T-helper 1 cell (primary cell): ENCODE measurements at places on chromosomes 1 and 21.

DNA sequence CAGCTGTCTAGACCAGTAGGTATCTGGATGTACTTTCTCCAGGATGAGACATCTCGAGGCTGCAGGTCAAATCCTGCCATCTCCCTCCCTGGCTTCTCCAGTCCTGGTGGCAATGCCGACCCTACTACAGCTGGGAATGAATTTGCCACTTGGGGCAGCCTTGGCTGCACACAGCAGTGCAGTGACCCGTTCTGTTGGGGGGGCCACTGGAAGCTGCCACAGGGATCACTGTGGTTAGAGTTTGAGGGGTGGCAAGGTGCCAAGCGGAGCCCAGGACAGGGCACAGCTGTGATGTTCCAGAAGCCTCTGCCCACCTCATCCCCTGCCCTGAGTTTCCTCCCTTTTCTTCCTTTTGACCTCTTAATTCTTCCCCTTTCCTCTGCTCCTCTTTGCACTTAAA lies 17.1 kb downstream of the COL6A2 start:
- DNase-seq, result no peak

- no peak for DNase-seq
These were observed 131.6 kb downstream of the NAV1 start for GRCh38 chr1:201670517-201670916.

DNA sequence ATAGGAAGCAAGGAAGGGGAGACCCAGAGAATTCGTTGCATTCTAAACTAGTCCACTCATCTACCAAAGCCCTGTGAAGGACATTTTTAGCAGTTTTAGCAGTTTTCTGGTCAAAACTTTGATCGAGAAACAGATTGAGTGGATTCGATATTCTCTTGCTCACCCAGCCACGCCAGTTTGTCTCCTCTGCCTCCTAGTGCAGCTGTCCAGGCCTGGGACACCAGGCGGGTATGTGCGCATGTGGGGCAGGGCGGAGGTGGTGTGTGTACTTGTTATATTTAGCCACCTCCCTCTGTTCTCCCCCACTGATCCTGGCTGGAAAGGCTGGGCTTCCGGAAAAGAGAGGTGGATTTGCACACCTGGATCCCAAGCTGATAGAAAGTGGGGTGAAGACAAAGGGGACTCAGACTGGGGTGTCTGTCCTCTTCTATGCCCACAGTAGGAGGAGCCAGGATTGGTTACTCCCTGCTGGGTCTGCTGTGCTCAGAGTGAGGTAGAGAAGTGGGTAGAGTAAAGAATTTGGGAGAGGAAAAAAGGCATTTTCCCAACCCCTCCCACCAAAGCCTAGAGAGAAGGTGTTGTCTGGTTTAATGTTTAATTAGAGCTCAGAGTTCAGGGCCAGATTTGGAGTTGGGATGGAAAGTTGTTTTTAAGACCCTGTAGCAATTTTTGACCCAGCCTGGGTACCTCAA lies 3.8 kb downstream of the LMNA start:
- no peak for DNase-seq

GRCh38 chr21:39837861-39838359 lies 29.3 kb upstream of the PCP4 start:
- DNase-seq, result no peak

- no peak for DNase-seq
These were observed 5.5 kb downstream of the C1QB start for GRCh38 chr1:22658385-22659163.

GRCh38 chr1:190373705-190374336 lies 103.8 kb downstream of the BRINP3 start:
- DNase-seq, result no peak

DNA sequence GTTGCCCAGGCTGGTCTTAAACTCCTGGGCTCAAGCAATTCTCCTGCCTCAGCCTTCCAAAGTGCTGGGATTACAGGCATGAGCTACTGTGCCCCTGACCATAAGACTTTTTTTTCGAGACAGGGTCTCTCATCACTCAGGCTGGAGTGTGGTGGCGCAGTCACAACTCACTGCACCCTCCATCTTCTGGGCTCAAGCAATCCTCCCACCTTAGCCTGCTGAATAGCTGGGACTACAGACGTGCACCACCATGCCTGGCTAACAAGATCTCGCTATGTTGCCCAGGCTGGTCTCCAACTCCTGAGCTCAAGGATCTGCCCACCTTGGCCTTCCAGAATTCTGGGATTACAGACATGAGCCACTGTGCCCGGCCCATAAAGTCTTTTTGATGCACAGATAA lies 1.9 kb downstream of the C1orf56 start:
- no peak for DNase-seq

DNA sequence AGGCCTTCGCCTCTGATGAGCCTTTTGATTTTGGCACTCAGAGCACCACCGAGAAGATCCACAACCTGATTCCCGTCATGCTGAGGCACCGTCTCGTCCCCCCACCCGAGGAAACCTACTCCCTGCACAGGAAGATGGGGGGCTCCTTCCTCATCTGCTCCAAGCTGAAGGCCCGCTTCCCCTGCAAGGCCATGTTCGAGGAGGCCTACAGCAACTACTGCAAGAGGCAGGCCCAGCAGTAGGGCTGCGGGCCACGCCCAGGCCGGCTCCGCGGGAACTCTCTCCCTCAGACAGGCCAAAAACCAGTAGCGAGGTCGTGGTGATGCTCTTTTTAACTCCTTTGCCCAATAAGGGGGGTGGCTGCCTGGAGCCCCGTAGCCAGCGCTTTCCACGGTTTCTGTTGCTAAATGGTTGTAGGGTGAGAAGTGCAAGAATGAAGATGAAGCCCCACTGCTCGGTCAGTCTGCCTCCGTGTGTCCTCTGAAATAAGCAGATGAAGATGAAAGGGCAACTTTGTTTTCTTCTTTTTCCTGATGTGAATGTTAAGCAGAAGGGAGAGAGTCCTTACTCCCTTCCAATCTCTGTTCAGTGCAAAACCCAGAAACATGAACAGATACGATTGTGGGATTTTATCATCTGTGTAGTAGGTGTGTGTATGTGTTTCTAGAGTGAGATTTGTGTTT lies 46.5 kb downstream of the COQ8A start:
- no peak for DNase-seq

GRCh38 chr1:86345042-86345441 lies 51.1 kb downstream of the ODF2L start:
- no peak for DNase-seq

GRCh38 chr1:56867491-56867890 lies 12.9 kb downstream of the C8A start:
- DNase-seq, result no peak

- no peak for DNase-seq
These were observed 1.9 kb downstream of the PLA2G2F start for GRCh38 chr1:20141001-20141400.

DNA sequence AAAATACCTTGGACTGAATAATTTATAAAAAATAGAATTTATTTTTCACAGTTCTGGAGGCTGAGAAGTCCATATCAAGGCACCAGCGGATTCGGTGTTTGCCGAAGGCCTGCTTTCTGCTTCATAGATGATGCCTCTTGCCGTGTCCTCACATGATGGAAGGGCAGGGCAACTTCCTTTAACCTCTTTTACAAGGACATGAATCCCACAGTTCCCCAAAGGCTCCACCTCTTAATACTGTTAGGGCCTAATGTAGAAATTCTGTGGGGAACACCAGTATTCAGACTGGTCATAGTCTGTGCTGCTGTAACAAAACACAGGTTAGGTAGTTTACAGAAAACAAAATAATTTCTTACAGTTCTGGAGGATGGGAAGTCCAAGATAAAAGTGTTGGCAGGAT lies 25.9 kb downstream of the DYRK1A start:
- no peak for DNase-seq

DNA sequence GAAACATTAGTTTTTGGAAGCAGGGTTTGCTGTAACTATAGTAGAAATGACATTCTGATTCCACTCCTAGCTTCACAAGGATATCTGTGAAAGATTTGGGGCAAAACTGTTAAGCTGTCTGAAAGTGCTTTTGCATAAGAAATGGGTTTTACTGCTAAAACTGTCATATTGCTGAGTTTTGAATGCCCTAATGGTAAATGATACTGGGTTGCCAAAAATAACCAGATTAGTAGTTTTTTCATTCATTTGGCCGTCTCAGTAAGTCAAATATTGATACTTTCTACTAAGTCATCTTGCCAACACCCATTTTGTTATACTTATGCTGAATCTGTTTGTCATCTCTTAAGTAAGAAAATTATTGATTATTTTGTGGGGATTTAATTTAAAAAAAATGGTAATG lies 399 bp upstream of the PTPRC start:
- DNase-seq, result no peak

- DNase-seq, result no peak
These were observed 78.4 kb downstream of the KCND3 start for GRCh38 chr1:111911061-111911460.

- DNase-seq, result no peak
These were observed 57.2 kb downstream of the EYA3 start for GRCh38 chr1:28031173-28031572.

- no peak for DNase-seq
These were observed 254.2 kb downstream of the GPR52 start for GRCh38 chr1:174702011-174702410.

DNA sequence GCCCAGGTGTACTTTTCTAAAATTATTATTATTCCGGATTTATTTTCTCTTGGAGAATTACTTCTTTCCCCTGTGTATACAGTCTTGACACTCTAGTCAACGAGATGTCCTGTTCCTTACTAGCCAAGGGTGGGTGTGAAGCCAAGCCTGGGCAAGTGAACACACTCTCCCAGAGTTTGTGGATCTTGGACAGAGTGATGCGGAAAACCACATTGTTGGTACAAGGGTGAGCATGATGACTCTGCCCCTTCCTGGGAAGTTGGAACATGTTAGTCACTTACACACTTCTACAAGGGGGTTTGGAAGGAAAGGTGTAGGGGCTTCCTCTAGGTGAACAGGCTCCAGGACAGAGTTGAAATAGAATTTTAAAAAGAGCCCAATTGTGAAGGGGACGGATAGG lies 20.0 kb upstream of the RD3 start:
- DNase-seq, result no peak

DNA sequence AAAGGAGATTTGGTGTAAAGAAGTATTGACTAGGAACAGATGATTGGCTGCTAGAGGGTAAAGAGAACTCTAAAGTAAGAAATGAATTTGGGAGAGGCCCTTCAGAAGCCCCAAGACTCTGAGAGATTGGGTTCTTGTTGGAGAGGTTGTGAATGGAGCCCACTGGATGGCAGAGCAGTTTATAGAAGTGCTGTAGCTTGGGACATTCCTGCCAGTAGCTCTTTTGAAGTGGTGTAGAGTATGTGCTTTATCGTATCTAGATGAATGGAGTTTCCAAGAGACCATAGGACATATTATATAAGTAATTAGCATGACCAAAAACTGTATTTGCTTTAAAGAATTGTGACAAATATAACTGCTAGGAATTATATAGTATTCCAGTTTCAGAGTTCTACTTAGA lies 21.3 kb downstream of the USP25 start:
- DNase-seq, result no peak

- no peak for DNase-seq
These were observed 136.5 kb downstream of the RERE start for GRCh38 chr1:8680664-8681650.

- no peak for DNase-seq
These were observed 65.3 kb downstream of the CAMTA1 start for GRCh38 chr1:6850537-6850936.

DNA sequence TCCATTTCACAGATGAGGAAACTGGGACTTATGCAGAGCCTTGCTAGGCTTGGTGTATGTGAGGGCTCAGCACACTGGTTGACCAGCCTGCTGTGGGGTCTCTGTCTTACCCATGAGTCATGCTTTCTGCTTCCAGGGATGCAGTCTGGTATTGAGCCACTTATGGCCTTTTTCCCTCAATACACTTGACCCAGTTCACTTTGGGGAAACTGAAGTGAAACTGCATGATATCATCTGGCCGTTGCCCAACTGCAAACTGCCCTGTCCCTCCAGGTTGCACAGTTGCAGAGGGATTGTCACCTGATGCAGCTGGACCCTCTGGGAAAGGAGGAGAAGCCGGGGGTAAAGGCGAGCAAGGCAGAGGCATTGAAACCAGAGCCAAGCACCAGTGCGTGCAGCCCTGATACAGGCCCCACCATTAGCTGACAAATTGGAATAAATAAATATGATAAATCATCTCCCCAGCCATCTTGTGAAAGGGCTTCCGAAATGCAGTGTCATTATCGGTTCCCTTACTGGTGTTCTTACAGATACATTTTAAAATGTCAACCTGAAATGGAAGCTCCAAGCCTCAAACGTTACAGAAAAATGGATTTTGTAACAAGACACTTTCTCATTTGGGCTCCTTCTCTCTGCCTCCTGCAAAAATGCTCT lies 39.3 kb upstream of the DUSP10 start:
- no peak for DNase-seq

DNA sequence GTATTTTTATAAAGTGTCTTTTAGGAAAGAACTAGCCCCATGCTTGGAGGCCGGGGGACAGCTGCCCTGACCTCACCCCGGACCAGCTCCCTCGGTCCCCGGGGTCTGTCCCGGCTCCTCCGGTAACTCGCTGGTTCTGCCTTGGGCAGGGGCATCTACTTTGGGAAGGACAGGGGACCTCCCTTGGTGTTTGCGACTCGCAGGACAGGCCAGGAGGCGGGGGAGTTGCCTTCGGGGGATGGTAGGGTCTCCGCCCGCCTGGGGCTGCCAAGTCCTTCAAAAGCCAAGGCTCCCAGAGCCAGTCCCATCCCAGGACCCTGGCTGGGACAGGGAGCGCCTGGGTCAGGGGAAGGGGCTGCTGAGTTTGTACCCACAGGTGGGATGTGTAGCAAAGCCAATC lies 157.9 kb downstream of the PEX14 start:
- no peak for DNase-seq

GRCh38 chr1:53061859-53062707 lies at the start of gene PODN:
PODN (plus strand) TSS chr1:53062213; CDS start chr1:53069856, 7,643 bp downstream.
- no peak for DNase-seq

- DNase-seq, result no peak
These were observed 245.4 kb downstream of the NPHP4 start for GRCh38 chr1:5746611-5747425.

DNA sequence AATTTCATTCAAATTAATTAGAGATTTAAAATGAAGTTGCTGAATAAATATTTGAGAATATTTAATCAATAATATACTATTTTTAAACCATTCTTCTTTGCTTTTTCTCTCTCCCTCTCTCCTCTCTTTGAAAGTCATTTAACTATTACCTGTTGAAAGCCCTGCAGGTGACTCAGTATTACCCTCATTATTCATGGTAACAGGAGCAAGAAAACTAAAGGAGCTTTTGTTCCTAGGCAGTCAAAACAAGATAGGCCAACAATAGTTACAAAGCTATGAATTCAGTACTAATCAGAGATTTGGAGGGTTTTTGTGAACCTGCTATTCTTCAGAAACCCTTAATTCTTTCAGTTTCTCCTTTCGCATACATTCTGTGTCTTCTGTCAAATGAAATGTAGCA lies 721.3 kb upstream of the NCAM2 start:
- DNase-seq, result no peak

GRCh38 chr1:97056386-97056785 lies 334.8 kb downstream of the PTBP2 start:
- no peak for DNase-seq

DNA sequence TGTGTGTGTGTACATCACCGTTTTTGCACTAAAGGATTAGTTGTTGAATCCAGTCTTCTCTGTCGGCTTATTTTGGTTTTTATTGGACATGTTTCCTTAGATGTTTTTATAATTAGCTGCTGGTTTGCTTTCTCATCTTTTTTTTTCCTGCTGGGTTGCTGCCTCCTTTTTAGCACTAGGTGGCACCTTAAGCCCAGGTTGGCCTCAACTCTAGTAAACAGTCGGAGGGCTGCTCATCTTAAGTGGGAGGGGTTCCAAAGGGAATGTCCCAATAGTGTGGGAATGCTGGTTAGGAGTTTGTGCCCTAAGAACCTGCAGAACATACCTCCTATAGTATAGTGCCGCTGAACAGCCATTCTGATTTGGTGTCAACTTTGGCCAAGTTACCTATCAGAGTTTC lies 570.1 kb upstream of the CXADR start:
- no peak for DNase-seq

- DNase-seq, result no peak
These were observed 43.0 kb upstream of the RAP1A start for GRCh38 chr1:111576547-111576946.
